ENCODE measurements at places on chromosomes 1 and 21.
A peak's percentile ranks its signal among the peaks of the same experiment; 100 is the strongest.

- DNase-seq: no peak
These were observed 53.1 kb downstream of the TNR start for GRCh38 chr1:175690298-175690697.

DNA sequence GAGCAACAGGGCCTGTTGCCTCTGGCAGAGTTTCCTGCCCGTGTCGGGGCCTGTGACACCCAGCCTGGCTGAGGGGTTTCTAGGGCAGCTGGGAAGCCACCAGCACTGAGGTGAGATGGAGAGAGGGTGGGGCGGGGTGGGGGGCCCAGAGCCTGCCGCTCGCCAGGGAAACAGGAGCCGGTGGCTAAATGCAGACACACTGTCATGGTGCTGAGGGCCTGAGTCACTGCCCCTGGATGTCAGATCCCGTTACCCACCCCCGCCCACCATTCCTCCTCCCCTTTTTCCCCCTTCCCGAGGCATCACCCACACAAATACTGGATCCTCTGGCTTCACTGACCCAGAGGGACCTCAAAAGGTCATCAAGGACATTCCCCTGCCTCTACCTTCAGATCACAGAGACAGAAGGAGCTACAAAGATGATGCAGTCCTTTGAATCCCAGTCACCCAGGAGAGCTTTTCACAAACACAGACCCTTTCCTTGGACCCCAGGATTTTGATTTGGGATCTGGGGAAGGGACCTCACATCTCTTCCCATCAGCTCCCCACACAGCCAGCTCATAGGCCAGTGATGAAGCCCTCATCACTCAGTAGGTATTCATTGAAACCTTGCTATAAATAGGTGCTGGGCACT, 1.9 kb upstream of the HSPB7 start:
- DNase-seq: peak; percentile 83

- peak; percentile 95 for DNase-seq
These were observed 52.4 kb upstream of the USP1 start for GRCh38 chr1:62384276-62385005.

DNA sequence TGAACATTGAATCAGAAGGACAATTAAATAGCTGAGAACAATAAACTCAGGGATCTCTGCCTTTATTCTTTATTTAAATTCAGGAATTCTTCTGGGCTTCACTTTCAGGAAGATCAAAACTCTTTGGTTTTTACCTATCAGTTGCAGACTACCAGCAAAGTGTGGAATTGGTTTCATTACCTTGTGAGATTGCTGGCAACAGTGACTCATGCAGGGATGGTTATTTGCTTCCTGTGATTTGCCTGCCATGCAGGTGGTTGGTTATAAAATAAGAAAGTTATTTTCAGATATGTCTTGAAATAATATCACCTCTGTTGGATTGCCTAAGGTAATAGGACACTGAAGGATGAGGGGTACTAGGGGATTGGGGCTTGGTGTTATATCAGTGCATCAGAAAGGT, 204.6 kb downstream of the PTBP2 start:
- no peak for DNase-seq

GRCh38 chr1:223621312-223621734, 44.2 kb downstream of the CAPN8 start:
- DNase-seq: no peak

- DNase-seq: no peak
These were observed 13.8 kb upstream of the SPRR5 start for GRCh38 chr1:152933196-152933595.

DNA sequence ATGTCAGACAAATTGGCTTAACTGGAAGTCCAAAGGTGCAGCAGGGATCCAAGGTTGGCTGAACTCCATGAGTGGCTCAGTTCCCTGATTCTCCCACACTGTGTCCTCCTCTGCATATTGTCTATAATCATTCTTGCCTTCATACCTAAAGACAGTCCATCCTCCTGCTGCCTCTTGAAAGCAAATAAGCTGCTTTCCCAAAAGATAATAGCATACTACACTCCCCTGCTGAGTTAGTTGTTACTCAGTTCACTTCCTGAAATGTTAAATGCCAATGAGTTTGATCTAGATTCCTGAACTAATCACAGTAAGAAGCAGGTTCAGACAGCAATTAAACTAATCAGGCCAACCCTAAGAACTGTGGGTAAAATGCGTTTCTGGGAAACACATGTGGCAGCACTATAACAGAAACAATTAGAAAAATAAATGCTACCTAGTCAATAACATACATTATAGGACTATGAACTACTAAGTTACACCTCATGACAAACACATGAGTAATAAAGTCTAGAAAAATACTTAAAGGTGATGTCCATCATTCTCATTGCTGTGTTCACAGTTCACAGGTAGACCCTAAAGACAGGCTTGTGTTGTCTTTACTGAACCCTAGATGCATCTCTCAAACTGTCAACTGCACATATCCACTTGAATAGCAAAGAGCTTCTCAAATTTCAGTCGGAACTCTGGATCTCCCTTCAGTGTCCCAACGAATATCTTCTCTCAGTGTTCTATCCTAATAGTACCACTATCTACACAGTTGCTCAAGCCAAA, 50.8 kb upstream of the BOLA1 start:
- peak; percentile 20 for DNase-seq

- no peak for DNase-seq
These were observed 3.0 kb downstream of the EPS15 start for GRCh38 chr1:51515982-51516648.

DNA sequence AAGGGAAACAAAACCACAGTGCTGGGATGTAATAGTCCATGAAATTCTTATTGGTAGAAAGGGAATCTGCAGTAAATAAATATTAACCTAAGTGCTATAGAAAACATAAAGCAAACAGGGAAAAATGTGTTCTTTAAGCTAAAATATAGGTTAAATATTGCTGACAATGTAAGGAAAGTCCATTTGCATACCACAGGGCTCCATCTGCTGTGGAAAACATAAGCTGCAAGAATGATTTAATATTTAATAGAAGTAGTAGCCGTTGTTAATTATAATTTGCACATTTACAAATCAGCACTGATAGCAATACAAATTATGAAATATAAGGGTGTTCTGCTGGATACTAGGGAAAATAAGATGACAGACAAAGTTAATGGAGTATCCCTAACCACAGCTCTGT, 444.9 kb upstream of the PKN2 start:
- no peak for DNase-seq

GRCh38 chr1:2801535-2802291, at the start of gene TTC34:
TSS of gene TTC34 (minus strand) at chr1:2801693. CDS start at chr1:2800827, 866 bp downstream.
- DNase-seq: peak; percentile 18

- DNase-seq: no peak
These were observed 30.7 kb upstream of the RNF187 start for GRCh38 chr1:228456252-228457016.

DNA sequence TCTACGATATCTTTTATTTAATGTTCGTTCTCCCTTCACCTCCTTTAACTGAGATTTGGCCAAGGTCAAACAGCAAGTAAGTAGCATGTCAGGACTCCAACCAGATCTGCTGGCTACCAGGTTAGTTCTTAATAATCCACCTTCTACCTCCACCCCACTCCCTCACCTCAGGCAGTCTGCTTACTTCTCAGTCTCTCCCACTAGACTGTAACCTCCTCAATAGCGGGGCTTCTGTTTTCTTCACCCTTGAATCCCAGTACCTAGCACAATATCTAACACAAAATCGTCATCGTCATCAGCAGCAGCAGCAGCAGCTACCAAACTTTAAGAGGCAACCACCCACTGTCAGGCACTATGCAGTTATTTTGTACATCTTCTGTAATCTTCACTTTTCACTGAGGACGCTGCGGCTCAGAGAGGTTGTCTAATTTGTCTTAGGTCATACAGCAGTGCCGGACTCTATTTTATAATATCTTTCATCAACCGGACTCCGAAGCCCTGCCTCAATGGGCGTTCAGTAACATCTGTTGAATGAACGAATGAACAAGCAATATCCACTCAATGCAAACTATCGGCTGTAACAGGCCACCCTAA, 859 bp upstream of the MAGI3 start:
- no peak for DNase-seq

DNA sequence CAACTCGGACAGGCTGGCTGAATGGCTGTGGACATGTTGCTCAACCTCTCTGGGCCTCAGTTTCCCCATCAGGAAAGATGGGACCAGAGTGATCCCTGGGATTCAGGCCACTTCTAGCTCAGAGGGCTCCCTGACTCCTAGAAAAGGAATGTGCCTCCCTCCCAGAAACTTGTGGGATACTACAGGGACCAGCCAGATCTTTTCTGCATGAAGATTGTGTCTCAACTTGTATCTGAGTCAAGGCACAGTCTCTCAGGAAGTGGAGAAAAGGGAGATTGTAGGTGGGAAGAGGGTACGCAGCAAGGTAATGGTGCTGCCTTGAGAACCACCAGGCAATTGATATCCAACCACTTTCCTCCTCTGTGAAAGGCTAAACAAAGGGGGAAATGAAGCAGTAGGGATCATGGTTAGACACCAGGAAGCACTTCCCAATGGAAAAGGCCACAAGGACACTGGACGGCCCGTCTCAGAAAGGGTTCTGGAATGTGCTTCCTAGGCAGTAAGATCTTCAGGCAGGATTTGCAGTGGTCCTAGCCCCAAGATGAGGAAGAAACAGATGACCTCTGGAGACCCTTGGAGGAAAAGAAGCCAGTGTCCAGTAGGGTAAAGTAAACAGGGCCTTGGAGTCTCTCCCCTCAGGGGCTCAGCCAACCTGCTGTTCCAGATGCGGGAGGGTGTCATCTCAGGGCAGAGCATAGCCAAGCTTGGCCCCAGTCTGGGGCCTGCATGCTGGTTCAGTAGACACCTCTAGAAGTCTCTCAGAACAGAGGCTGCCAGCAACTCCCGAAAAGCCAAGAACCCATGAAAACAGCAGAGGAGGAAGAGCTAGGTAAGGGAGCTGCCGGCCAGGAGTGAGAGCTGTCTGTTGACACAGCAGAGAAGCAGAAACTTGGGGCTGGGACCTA, 16.8 kb downstream of the IFFO2 start:
- DNase-seq: peak; percentile 76

DNA sequence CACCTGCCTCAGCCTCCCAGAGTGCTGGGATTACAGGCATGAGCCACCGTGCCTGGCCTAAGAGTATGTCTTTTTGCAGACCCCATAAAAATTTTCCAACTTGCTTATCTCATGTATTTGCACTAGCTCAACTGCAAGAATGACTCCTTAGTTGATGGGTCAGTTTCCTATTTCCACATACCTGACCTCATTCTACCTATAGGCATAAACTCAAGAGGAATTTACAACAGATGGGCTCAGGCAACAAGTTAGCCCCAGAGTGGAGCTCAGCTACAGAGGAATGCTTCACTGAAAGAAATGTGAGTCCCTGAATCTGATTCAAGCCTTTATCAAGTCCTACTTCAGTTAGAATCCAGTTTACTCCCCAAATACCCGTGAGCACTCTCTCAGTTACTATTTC, 5.3 kb upstream of the SLC37A1 start:
- no peak for DNase-seq

GRCh38 chr1:212700892-212701819, 1.5 kb upstream of the BATF3 start:
- peak; percentile 75 for DNase-seq

DNA sequence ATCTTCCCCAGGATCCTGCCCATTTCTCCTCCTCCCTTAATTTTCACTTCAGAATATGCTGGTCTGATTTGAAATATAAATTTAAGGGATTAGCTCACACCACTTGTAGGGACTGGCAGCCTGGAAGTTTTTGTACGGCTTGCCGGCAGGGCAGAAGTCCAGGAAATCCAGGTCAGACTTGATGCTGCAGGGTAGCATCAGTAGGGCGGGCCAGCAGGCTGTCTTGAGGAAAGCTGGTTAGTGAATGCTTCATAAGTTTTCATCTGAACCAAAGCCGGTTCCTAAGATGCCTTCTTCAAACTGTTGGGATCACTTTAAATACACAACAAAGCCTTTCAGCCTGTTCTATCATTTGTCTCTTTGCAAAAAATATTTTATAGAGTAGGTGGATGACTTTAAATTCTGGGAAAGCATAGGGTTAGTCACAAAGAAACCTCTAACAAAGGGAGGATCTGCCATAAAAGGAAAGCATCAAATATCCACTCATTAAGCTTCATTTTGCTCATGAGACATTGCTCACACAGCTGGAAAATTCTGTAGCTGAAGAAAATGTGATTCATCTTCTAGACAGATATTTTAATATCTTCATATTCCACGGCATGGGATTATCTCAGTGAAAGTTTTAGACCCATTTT, 90.7 kb upstream of the GFI1 start:
- DNase-seq: peak; percentile 65

GRCh38 chr1:79283451-79283850, 276.9 kb upstream of the ADGRL4 start:
- DNase-seq: no peak

DNA sequence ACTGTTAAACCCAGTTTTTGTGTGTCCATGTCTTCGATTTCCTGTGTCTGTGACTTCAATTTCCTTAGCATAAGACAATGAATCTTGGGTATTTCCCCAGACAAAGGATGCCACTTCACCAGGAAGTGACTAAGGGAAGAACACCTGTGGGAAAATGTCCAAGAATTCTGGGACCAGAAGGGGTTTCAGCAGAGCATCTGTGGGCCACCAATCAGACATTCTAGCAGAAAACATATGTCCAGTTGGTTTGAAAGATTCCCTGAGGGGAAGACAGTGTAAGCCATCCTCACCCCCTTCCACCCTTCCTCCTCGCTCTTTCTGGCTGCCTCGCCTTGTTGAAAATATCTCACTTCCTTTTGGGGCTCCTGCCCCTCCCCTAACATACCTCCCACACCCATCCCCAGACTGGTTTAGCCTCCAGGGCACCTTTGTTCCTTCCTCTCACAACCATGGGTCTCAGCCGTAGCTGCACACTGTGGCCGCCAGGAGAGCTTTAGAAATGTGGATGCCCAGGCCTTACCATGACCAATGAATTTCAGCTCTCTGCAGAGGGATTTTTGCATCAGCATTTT, 25.5 kb upstream of the IFNAR1 start:
- no peak for DNase-seq

- no peak for DNase-seq
These were observed 11.5 kb downstream of the SLC44A3 start for GRCh38 chr1:94831641-94832040.

DNA sequence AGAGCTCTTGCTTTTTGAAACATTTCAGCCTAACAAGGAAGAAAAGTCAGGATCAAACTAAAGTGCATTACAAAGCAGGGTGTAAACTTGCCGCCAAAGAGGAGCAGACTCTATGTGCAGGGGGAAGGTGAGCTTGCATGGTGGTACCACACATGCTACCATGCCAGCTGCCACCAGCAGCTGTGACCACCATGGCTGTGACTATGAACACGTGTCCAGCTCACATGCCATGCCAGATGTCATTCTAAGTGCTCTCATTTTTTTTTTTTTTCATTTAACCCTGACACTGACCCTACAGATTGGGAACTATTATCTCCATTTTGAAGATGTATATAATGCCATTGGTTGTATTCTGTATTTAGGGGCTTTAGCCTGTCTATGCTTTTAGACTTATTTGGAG, 79.0 kb downstream of the PCP4 start:
- no peak for DNase-seq

GRCh38 chr1:201585901-201586300, 47.0 kb downstream of the NAV1 start:
- DNase-seq: peak; percentile 72

GRCh38 chr1:90393025-90393424, 324.1 kb downstream of the BARHL2 start:
- no peak for DNase-seq

GRCh38 chr1:53023546-53023945, 38.5 kb upstream of the PODN start:
- no peak for DNase-seq

All from GM23248 (cell line).